ENCODE measurements at places on chromosomes 4 and X.

- no peak for DNase-seq
Measured at GRCh38 chr4:54499308-54500074, 158.3 kb upstream of the KIT start.

DNA sequence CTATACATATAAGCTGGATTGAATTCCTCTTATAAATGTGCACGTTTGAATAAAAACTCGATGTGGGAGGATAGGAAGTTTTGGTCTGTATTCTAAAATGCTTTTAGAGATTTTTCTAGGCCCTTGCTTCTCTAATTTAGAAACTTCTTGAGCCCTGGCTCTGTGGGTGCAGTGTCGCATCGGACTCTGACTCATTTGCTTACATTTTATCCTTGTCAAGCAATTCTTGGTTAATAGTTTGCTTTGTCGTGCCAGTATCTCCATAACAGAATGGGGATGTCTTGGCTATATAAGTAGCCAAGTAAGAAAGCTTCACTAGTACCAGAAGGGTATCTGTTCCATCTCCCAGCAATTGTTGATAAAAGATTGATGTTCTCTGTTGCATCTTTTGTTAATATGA lies 10.7 kb downstream of the SGMS2 start:
- no peak for DNase-seq

DNA sequence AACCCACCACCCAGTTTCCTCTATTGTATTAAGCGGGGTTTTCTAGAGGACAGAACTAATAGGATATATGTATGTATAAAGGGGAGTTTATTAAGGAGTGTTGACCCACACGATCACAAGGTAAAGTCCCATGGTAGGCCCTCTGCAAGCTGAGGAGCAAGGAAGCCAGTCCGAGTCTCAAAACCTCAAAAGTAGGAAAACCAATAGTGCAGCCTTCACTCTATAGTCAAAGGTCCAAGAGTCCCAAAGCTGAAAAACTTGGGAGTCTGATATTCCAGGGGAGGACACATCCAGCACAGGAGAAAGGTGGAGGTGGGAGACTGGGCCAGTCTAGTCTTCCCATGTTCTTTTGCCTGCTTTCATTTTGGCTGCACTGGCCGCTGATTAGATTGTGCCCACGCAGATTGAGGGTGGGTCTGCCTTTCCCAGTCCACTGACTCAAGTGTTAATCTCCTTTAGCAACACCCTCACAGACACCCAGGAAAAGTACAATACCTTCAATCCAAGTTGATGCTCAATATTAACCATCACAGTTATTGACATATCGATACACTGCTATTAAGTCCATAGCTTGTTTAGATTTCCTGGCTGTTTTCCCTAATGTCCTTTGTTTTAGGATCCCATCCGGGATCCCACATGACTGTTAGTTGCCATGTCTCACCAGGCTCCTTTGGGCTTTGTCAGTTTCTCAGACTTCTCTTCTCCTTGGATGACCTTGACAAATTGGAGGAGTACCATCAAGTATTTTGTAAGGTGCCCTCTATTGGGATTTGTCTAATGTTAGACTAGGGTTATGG lies 12.2 kb downstream of the UCHL1 start:
- no peak for DNase-seq

GRCh38 chrX:53580742-53581504 lies 105.6 kb downstream of the HUWE1 start:
- peak; percentile 14 for DNase-seq

- DNase-seq = no peak
Measured at GRCh38 chr4:188821500-188821899, 682.3 kb downstream of the TRIML1 start.

- no peak for DNase-seq
Measured at GRCh38 chr4:156422576-156422975, 468.9 kb upstream of the CTSO start.

DNA sequence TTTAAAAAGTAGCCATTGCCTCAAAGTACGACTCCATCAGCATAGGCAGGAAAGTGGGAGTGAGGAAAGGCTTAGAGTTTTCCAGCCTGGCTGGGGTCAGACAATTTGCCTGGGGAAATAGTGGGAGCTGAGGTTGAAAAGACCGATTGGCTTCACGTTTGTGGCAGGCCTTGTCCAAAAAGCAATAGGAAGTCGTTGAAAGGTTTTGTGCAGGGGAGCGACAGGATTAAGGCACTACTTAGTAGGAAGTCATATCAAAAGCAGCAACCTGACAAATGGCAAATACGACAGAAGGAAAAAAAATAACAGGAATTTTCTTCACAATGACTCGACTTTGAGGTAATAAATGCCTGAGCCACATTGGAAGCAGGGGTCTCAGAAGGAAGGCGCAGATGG lies 691 bp upstream of the EREG start:
- DNase-seq = no peak

GRCh38 chr4:157887316-157887715 lies 285.5 kb downstream of the GASK1B start:
- no peak for DNase-seq

DNA sequence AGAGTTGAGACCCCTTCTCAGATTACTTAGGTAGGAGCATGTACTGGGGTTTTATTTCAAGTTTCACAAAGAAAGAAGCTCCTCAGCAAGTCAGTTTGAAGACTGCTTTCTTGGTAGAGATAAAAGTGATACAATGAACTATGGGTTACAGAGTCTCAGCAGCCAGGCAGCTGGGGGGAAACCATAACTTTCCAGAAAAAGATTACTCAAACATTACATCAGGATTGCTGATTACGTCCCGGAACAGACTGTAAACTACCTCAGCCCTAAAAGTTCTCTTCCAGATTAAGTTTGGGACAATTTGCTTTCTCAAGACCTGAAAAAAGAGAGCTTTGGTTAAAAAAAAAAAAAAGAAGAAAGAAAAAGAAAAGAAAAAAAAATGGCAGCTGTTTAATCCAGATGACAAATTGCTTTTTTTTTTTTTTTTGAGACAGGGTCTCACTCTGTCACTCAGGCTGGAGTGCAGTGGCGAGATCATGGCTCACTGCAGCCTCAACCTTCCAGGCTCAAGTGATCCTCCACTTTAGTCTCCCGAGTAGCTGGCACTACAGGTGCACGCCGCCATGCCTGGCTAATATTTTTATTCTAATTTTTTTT lies 16.6 kb downstream of the SAT1 start:
- no peak for DNase-seq

GRCh38 chr4:116638592-116638991 lies 446.8 kb downstream of the TRAM1L1 start:
- no peak for DNase-seq

DNA sequence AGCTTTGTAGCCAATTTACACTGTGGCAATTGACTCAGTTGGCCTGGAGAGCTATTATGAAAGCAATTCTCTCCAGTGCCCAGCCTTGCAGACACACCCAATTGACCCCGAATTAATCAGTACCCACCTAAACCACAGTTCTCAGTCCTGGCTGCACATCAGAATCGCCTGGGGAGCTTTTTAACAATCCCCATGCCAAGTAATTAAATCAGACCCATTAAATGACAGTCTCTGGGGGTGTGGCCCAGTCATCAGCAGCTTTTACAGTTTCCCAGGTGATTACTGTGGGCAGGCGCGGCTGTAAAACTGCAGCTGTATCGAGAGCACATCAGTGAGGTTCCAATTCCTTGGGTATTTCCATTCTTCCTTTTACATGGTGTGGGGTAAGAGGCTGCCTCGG lies 460.9 kb upstream of the FAT1 start:
- DNase-seq = no peak

GRCh38 chr4:36006226-36006625 lies 238.1 kb downstream of the ARAP2 start:
- DNase-seq = no peak

- no peak for DNase-seq
Measured at GRCh38 chr4:183950536-183950935, 45.4 kb downstream of the STOX2 start.

DNA sequence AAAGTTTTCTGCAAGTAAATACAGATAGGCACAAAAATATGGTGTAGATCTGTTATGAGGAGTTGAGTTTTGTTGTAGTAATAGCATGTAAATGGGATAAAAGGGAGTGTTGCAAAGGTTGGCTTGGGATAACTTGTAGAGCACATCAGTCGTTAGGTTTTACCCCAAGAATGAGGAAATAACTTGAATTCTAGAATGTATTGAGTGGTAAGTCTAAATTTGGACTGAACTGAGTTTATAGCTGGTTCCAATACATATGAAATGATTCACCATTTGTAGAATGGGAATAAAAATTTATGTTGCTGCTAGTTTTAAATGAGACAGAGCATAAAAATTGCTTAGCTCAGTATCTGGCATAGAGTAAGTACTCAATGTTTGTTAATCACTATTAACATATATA lies 719.2 kb downstream of the FSTL5 start:
- DNase-seq = no peak

DNA sequence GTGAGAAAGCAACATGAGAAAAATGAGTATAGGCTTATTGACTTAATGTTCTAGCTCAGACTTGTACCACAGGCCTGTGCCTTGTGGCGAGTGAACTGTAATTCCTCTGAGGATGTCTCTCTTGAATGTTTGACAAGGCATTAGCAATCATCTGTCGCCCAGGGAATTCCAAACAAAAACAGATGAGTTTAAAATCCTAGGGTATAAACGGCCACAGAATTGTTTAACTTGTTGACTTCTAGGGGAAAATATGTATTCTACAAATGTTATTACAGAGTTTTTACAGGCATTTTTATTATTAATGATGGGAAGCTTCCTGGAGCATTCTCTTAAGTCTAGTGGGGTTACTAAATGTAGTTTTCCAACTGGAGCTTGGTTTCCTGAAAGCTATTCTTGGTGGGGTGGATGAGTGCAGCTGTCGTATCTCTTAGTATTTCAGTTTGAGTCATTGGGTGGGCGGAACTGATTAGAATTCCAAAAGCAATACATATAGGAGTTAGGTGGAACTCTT lies 40.6 kb downstream of the ARHGAP10 start:
- no peak for DNase-seq

DNA sequence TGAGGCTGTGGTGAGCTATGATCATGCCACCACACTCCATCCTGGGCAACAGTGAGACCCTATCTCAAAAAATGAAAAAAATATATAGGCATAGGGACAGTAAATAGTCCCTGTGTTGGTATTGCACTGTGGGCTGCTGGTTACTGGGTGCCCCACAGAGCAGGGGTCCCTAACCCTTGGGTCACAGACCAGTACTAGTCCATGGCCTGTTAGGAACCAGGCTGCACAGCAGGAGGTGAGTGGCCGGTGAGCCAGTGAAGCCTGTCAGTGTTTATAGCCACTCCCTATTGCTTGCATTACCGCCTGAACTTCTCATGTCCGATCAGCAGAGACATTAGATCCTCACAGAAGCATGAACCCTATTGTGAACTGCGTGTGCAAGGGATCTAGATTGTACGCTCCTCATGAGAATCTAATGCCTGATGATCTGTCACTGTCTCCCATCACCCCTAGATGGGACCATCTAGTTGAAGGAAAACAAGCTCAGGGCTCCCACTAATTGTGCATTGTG lies 106.5 kb downstream of the TNIP2 start:
- no peak for DNase-seq

DNA sequence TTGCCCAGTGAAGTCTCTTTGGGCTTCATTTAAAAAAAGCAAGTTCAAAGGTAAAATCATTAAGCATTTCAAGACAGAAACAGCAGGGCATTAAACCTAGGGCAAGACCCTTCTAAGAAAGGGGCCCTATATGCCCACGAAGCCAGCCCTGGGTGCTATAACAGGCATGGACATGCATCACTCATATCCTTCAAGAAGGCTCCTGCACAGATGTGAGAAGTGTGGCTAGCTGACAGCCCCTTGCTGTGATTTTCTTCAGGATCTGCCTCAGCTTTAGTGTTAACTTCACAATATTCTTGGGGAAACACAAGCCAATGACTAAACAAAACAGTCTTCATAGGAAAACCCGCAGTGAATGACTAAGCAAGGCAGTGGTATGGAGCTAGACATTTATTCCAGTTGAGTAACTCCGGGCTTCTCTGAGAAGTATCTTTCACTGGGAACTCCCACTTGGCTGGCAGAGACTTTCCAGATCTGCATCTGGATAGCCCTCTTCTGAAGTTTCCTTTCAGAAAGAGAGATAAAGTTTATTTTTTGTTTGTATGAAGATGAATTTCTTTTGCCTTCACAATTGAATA lies 11.9 kb upstream of the MAOA start:
- no peak for DNase-seq

GRCh38 chrX:111336141-111336540 lies 65.9 kb upstream of the CAPN6 start:
- no peak for DNase-seq

DNA sequence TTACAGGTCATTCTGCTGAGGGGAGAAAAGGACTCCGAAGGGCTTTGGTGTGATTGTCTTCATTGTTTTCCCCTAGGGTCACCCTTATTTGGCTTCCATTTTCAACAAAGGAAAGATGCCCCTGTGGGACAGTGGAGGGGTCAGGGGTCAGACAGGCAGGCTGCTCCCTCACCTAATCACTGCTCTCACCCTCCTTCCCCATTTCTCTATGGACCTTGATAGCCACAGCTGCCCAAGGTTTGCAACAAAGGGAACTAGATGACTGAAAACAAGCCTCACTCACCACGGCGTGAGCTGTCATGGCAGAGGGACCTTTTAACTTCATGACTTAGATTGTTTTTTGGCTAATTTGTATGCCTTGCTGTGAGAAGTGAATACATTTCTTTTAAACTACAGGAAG lies 40.7 kb downstream of the C4orf51 start:
- no peak for DNase-seq

DNA sequence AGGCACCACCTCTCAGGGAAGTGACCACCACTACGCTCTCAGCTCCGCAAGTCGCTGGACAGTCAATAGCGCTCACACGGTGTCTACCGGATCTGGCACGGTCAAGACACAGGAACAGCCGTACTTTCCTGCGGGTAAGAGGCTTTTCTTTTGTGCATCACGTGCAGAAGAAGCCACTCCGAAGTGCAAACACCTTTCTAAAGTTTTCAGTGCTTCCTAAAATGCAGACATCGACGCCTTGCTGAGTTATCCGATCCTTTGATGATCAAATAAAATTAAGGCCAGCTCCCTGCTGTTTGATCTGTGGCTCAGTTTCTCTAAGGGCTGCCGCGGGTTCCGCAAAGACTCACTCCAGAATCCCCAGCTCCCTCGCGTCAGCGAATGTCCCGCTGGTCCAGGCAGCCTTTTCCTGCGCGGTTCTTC lies 71.8 kb downstream of the FBXO8 start:
- no peak for DNase-seq

DNA sequence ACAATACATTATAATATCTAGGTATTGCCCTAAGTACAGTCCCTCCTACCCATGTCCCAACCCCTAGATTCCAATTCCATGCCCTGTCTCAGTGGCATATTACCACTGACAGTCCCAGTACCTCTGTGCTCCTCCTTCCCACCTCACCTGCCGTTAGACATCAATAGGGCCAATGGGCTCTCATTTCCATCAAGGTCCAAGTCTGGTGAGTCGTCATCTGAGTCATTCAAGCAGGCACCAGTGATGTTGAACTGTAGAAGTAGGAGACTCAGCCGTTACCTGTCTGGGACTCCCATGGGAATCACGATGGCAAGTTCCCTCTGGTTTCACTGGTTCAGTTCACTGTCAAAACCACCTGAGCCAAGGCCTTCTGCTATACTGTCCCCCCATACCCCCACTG lies 51.7 kb downstream of the PHF8 start:
- no peak for DNase-seq
